Activated CD8-positive, alpha-beta T cell treated with anti-CD3 and anti-CD28 coated beads, Interleukin-2, amount 10 ng/mL, durations not matched to agents 7 days and 5 days (primary cell): ENCODE measurements at places on chromosomes 12 and 14.

DNA sequence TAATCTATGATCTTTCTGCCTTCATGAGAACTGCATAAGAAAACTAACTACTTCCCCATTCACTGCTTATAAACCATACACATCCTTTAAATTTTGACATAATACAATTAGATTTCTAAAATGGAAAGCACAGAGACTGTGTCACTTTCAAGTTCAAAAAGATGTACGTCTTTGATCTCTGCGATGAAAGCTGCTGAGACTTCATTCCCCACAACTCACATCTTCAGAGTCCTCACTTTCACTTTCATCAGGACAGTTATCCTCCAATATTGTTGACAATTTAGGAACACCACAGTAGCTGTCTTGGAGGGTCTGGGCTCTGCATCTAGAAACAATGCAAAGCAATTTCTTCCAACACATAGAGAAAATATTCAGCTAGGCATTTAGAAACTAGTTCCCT lies 47.9 kb upstream of the KCNC2 start:
- peak overlapping the region; percentile 13 for H3K4me3 ChIP-seq
- H3K36me3 ChIP-seq, result no peaks in the 10 kb centered on the region
- no peak for DNase-seq
- no peaks in the 10 kb centered on the region for H3K27me3 ChIP-seq
- no peak overlapping the region for H3K27ac ChIP-seq

DNA sequence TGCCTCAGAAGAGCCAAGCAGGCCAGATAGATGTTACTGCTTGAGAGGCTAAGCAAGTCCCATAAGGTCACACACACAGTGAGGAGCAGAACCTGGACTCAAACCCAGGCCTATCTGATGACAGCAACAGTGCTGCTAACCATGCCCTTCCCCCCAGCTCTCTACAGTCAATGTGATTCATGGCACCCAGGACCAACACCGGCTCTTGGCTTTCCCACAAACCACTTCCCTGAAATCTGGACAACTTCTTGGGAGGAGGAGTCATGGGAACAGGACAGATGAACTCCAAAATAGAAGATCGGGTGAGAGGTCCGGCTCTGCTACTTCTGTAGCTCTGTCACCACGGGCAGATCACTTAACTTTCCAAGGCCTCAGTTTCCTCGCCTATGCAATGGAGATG lies 716 bp upstream of the PTGDR start:
- DNase-seq, result no peak
- H3K27me3 ChIP-seq, result peaks cover 35% of the 10 kb centered on the region
- peak overlapping the region; percentile 25 for H3K4me3 ChIP-seq
- no peak overlapping the region for H3K27ac ChIP-seq
- H3K36me3 ChIP-seq, result peaks cover 14% of the 10 kb centered on the region

GRCh38 chr12:71591601-71592000 lies 72.0 kb downstream of the ZFC3H1 start:
- no peaks in the 10 kb centered on the region for H3K4me1 ChIP-seq
- DNase-seq, result no peak
- no peaks in the 10 kb centered on the region for H3K36me3 ChIP-seq
- H3K27me3 ChIP-seq, result peaks cover 25% of the 10 kb centered on the region

DNA sequence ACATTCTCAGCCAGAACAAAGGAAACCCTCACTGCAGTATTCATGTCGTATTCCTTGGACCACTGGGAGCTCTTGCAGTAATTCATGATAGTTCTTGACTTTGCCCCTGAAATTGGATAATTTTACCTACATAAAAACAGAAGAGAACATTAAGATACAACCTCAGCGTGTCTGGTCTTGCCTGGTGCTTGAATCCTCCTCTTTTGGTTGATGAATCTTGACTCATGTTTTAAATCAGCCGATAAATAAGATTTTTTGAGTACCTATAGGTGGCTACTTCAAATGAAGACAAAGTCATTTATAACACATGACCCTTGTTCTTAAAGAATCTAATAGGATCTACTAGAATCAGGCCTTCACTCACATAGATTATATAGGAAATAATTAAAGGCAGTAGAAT lies 221.0 kb downstream of the PTPRO start:
- H3K36me3 ChIP-seq, result peaks cover 4% of the 10 kb centered on the region
- no peak overlapping the region for H3K27ac ChIP-seq
- no peak overlapping the region for H3K4me3 ChIP-seq
- peaks cover 35% of the 10 kb centered on the region for H3K4me1 ChIP-seq
- DNase-seq, result no peak
- H3K27me3 ChIP-seq, result no peaks in the 10 kb centered on the region

- no peak overlapping the region for H3K27ac ChIP-seq
- DNase-seq, result no peak
- H3K36me3 ChIP-seq, result no peaks in the 10 kb centered on the region
- peaks cover 34% of the 10 kb centered on the region for H3K27me3 ChIP-seq
Measured at GRCh38 chr12:52657250-52657902, 5.4 kb upstream of the KRT2 start.

GRCh38 chr14:91934554-91935285 lies 12.8 kb downstream of the FBLN5 start:
- H3K36me3 ChIP-seq, result no peaks in the 10 kb centered on the region
- DNase-seq, result no peak
- no peak overlapping the region for H3K4me3 ChIP-seq
- H3K27ac ChIP-seq, result peak overlapping the region; percentile 8
- peaks cover 3% of the 10 kb centered on the region for H3K27me3 ChIP-seq
